ENCODE measurements at places on chromosomes 6 and 20.

- DNase-seq = no peak
Measured at GRCh38 chr6:75933387-75933975, 139.0 kb downstream of the IMPG1 start.

- no peak for DNase-seq
Measured at GRCh38 chr20:43068482-43068881, 121.2 kb downstream of the PTPRT start.

- DNase-seq = no peak
Measured at GRCh38 chr6:110422444-110422822, 7.1 kb upstream of the DDO start.

GRCh38 chr6:136767570-136768309 is 24.5 kb downstream of the MAP3K5 start:
- no peak for DNase-seq

- DNase-seq = no peak
Measured at GRCh38 chr20:33770005-33770404, 38.2 kb downstream of the ZNF341 start.

- no peak for DNase-seq
Measured at GRCh38 chr20:43942667-43943285, 28.1 kb downstream of the TOX2 start.

GRCh38 chr20:61719691-61720347 is 345.9 kb downstream of the TAF4 start:
- DNase-seq = no peak

DNA sequence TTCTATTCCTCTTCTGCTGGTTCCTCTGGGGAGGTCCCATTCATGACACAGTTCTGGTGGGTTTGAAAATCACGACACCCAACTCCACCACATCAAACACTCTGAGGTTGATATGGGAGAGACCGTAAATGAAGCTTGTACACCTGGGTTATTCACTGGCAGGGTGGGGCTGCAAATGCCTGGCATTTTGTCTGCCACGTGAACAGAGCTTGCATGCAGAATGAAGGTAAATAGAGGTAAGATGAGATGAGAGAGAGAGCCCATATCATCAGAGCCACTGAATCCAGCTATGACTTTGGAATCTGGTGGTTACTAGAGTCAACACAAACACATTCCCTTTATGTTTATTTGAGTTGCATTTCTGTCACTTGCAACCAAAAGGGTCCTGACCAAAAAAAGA is 97.4 kb downstream of the BANF2 start:
- DNase-seq = no peak

- no peak for DNase-seq
Measured at GRCh38 chr6:110188791-110189190, 8.6 kb downstream of the CDC40 start.

GRCh38 chr6:26358511-26358981 is 6.5 kb upstream of the BTN3A2 start:
- no peak for DNase-seq

GRCh38 chr6:148455225-148455624 is 112.6 kb downstream of the SASH1 start:
- no peak for DNase-seq

- peak; percentile 71 for DNase-seq
Measured at GRCh38 chr20:8305449-8305978, 173.4 kb downstream of the PLCB1 start.

GRCh38 chr6:132785936-132786335 is 12.5 kb downstream of the SLC18B1 start:
- no peak for DNase-seq

DNA sequence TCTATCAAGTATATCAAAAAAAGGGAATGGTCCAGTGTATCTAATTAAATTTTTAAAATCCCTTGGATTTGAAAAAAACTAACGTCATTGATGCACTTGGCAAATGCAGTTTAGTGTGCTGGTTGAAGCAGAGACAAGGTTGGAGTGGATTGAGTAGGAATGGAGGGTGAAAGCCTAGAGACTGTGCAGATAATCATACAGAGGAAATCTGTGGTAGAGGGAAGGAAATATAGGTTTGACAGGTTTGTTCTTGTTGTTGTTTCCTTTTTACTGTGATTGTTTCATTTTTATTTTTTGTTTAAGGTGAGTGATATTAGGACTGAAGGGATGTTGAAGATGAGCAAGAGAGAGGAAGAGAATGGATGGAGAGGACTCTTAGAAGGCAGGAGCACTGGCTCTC is 29.0 kb upstream of the L3MBTL3 start:
- no peak for DNase-seq

- DNase-seq = no peak
Measured at GRCh38 chr20:51014797-51015722, 7.8 kb downstream of the KCNG1 start.

GRCh38 chr6:39007575-39007974 is 41.0 kb upstream of the GLP1R start:
- no peak for DNase-seq

- no peak for DNase-seq
Measured at GRCh38 chr20:33061658-33062028, 7.9 kb downstream of the BPIFB3 start.

DNA sequence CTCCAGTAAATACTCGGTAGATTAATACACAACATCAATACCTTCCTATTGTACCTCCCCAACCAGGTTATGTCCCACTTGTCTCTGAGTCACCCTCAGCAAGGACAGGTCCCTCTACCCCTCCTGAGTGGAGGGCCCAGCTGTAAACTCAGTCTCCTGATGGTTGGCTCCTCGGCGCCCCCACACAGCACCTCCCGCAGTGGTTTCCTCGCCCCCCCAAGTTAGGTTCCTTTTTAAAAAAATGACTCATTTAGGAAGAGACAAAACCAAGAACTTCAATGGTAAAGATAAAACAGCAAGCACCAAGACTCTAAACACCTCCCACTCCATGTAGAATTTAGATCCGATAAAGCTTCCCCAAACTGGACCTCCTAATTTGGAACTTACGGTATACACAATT is 83.5 kb downstream of the TRERF1 start:
- peak; percentile 30 for DNase-seq

GRCh38 chr6:75368151-75368779 is 83.7 kb upstream of the TMEM30A start:
- DNase-seq = peak; percentile 23

GRCh38 chr6:124223611-124224345 is 420.1 kb downstream of the NKAIN2 start:
- DNase-seq = no peak

DNA sequence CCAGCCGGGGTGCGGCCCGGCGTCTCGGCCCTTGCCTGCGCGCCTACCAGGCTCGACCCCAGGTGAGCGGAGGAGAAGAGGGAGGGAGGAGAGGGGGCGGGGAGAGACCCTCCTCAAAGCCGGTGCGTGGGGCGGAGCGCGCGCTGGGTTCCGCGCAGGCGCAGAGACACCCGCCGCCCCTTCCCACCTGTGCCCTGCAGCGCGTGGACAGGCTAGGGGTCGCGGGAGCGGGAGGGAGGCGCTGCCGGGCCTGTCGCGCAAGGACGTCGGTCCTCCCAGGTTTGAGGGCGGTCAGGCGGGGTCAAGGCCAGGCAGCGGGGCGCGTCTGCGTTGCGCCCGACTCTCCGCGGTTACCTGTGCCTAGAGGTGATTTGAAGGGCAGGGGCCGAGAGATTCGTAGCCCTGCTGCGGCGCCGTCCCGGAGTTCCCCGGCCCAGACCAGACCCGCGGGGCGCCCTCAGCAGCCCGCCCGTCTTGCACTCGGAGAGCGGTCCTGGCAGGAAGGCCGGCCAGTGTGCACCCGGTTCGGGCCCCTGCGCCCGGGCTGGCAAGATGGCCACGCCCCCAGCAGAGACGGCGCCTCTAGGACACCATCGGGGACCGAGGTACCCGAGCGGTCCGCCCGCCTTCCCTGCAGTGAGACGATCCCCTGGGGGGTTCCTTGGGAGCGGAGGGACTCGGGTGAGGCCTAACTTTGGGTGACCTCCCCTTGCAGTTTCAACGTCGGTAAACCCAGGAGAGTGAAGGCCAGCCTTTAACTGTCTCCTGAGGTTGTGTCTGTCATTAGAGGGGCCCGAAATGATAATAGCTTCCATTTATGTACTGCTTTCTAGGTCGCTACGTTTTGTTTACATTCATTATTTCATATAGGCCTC is 546 bp downstream of the C6orf136 start:
- peak; percentile 60 for DNase-seq

Measured in T-helper 2 cell (primary cell).